ENCODE measurements at places on chromosomes 7 and 10.

- no peak for ATAC-seq
Observed at GRCh38 chr7:67426654-67427053, 430.0 kb downstream of the TYW1 start.

GRCh38 chr7:127337581-127337980 lies 54.9 kb downstream of the ZNF800 start:
- ATAC-seq, result no peak

DNA sequence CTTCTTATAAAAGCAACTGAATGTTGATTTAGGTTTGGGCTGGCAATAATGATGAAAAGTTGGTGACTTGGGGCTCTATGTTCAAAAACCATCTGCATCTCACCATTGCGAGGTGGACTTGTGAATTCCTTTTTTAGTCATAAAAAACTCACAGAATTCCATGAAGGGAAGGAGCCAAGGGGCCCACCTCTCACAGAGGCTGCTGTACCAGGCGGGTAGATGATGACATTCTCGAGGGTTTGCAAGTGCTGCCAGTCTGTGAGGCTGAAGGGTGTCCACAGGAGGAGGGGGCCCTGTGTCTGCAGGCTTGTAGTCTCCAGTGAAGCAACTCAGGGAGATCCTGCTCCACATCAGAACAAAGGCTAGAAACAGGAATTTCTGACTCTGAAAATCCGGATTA lies 195.5 kb upstream of the ZNF32 start:
- ATAC-seq, result no peak

- no peak for ATAC-seq
Observed at GRCh38 chr10:14803827-14804226, 29.1 kb upstream of the FAM107B start.

DNA sequence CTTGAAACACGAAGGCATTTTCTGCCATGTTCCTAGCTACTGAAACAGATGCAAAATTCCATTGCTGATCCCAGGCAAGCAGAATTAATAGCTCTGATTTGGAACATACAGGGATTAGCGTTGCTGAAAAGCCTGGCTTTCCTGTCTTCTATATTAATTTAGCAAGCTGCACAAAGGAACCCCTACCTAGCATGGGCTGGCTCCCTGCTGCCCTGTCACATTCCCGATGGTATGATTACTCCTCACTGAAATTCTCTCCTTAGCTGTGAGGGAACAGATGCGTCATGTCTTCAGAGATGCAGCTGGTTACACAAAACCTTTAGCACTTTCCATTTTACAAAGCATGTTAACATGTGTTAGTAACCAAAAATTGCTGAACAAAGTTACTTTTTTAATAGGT lies 878.9 kb downstream of the TYW1 start:
- no peak for ATAC-seq

GRCh38 chr7:1455241-1455939 lies 3.9 kb downstream of the MICALL2 start:
- no peak for ATAC-seq

DNA sequence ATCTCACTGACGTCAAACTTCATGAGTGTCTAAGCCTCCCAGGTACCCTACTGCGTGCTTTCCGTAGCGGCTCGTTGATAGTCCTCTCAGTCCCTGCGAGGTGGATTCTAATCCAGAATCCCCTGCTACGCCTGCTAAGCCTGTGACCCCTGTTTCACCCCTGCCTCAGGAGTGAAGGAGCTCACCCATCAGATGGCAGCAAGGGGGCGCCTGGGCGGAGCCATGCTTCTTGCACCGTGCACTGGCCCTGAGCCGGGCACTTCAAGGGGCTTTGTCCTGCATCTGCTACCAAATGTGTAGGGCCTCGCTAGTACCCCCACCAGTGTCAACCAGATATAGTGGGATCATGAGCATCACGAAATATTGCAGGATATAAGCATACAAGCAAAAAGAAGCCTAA lies 918 bp upstream of the STRA8 start:
- ATAC-seq, result peak; percentile 40

DNA sequence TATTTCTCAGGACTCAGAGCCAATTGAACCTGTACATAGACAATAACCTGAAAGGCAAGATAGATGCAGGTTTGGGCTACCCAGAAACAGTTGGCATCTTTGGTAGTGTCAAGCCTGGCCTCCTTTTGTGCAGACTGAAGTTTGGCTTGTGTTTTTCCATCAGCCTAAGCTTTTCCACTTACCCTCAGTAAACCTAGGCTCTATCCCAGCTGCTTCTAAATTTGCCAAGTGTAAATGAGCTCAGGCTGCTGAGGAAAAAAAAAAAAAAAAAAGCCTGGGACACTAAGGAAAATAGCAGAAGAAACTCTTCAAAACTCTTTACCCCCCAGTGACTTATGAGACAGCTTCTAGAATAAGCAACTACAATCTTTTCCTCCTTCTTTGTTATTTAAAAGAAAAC lies 316.3 kb upstream of the SORCS1 start:
- ATAC-seq, result no peak

GRCh38 chr7:154795014-154795413 lies 207.9 kb downstream of the PAXIP1 start:
- ATAC-seq, result no peak

DNA sequence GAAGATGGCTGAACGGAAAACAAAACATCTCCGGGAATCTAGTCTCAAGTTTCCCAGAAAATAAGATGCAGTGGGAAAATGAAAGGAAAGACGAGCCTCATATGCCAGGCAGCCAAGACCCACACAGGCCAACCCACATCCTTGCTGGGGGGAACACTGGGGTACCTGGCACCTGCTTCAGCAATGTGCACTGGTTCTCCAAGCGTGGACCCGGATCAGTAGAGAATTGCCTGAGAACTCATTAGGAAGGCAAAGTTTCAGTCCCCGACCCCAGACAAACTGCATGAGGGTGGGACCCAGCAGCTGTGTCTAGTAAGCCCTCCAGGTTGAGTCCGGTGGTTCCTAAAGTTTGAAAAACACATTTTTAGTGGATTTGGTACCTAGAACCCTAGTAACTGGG lies 18.4 kb downstream of the FAM53B start:
- ATAC-seq, result no peak

GRCh38 chr10:131452926-131453720 lies 141.6 kb upstream of the TCERG1L start:
- ATAC-seq, result no peak

DNA sequence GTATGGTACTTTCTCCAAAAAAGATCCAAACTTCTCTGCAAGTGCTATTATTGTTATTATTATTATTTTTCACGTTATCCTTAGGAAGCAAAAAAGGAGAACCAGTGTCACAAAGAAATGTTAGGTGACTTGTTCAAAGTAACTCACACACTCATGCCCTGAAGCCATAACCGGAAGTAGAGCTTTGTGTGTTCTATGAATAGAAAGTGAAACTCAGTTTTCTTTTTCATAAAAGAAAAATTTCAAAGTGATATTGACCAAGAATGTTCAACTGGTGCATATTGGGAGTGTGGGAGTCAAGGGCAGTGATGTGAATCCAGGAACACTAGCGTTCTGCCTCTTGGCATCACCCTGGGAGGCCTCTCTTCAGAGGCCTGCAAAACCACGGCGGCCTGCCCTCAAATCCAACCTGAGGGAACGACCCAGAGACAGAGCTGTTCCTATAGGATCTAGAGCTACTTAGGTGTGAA lies 106.1 kb downstream of the PRKCQ start:
- no peak for ATAC-seq

GRCh38 chr7:900331-901040 lies 24.1 kb downstream of the GET4 start:
- ATAC-seq, result no peak

DNA sequence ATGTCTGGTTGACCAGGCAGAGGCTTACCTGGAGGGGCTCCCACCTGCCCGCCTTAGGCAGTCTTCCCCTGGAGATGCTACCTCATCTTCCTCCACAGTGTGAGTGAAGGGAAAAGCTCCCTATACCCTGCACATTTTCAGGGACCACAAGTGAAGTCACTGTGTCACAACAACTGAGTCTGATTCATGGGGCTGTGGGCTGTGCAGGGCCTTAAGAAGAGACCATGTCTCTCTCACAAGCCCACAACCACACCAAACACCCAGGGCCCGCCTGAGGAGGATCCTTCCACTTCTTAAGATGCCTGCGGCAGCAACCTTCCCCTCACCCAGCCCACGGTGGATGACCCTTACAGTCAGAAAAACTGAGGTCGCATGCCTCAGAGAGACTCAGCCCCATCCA lies 118.3 kb downstream of the KMT2E start:
- ATAC-seq, result no peak

GRCh38 chr7:14507617-14508016 lies 394.9 kb downstream of the DGKB start:
- peak; percentile 89 for ATAC-seq

DNA sequence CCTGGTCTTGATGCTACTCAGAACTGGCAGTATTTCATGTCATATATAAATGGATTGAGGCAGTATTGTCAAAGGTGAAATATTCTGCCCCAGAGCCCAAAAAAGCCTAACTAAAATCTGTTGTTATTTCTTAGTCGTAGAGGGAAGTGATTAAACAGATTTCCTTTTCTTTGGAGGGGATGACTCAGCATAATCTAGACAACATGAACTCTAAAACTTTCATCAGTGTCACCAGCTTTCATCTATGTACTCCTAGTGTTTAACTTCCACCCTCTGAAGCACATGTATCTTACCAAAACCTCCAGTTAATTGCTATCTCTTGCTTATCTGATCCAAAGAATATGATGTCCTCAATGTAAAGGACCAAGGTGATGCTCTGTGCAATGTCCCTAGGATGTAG lies 97.1 kb upstream of the ARID5B start:
- no peak for ATAC-seq

DNA sequence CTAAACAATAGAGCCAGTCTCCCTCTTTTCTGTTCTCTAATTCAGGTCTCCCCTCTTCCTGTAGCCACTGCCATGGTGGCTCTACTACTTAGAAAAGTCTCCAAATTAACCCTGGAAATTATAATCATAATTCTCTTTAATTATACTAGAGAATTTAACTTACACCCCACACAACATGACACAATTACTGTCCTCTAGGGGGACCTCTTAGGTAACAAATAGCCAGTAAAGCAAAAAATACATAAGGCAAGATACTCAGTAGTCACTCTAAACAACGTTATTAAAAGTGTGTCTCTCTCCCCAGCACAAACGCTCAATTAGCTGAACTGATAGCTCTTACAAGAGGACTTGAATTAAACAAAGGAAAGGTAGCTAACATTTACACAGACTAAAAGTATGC lies 44.3 kb upstream of the ZNF107 start:
- no peak for ATAC-seq

DNA sequence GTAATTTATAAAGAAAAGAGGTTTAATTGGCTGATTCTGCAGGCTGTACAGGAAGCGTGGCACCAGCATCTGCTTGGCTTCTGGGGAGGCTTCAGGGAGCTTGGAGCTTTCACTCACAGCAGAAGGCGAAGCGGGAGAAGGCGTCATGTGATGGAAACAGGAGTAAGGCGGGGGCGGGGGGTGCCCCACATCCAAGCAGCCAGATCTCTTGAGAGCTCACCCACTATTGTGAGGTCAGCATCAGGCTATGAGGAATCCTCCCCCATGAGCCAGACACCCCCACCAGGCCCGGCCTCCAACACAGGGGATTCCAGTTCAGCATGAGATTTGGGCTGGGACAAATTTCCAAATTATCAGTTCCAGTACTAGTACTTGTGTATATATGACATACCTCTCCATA lies 46.2 kb downstream of the WDR37 start:
- no peak for ATAC-seq

DNA sequence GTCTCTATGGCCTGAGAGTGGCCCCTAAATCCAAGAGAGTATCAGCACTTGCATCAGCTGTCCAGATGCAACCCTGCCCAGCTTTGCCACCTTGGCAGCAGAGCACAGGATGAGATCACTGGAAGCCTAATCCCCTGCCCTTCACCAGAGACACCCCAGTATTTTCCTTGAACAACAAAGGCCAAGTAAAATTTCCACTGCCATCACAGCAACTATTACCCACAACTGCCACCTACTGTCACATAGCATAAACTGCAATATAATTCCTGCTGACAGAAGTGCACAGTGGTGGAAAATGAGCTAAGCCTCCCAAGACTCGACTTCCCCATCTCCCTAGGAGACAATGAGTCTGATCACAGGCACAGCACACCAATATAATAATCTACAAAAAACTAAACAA lies 462.8 kb upstream of the ZWINT start:
- ATAC-seq, result no peak

GRCh38 chr10:97175586-97175985 lies 10.2 kb downstream of the SLIT1 start:
- ATAC-seq, result no peak

DNA sequence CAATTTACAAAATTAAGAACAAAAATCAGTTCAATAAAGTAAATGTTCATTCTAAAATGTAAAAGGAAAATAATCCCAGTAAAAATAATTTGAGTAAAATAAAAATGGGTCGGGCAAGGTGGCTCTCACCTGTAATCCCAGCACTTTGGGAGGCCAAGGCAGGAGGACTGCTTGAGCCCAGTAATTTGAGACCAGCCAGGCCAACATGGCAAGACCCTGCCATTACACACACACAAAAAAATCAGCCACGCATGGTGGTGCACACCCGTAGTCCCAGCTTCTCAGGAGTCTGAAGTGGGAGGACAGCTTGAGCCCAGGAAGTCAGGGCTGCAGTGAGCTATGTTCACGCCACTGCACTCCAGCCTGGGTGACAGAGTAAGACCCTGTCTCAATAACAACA lies 34.4 kb downstream of the CNOT4 start:
- no peak for ATAC-seq

GRCh38 chr7:125568799-125569198 lies 639.2 kb upstream of the POT1 start:
- ATAC-seq, result no peak

DNA sequence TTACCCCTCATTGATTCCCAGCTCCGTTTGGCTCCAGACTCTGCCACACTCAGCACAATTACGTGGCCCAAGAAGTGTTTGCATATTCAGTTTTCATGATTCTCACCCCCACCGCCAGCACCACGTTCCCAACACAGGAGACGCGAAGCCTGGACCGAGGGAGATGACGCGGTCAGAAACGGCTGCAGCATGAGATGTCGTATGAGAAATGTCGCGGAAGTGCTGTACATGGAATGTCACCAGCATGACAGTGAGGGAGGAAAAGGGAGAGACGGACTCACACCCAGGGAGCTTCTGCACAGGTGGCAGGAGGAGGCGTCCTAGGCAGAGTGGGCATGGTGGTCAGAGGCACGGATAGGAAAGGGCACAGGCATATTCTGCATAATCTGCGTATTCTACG lies 188.3 kb downstream of the WDR37 start:
- no peak for ATAC-seq

- ATAC-seq, result no peak
Observed at GRCh38 chr10:88190123-88190522, 326.7 kb downstream of the PTEN start.

DNA sequence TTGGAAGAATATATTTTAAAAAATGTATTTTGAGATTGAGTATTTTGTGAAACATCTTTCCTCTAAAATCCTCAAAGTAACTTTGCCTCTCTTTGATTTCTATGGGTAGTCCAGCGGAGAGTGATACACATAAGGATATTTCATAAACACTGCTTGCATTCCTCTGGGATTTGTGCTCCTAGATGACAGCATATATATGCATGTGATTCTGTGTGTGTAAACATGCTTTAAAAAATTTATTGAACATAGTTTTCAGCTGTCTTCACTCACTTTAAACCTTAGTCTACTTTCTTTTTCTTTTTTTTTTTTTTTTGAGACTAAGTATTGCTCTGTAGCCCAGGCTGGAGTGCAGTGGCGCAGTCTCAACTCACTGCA lies 84.6 kb downstream of the KAT6B start:
- peak; percentile 44 for ATAC-seq

GRCh38 chr7:14252458-14252857 lies 263.0 kb upstream of the ETV1 start:
- no peak for ATAC-seq

Measured in SK-N-SH treated with all-trans-retinoic acid at 6 μM for 48 hours (cell line).